Activated T-helper 17 cell treated with anti-CD3 and anti-CD28 coated beads, Interleukin-2, amount 50 U/mL, for 72 hours (primary cell): ENCODE measurements at places on chromosomes 6 and 20.
A peak's percentile ranks its signal among the peaks of the same experiment; 100 is the strongest.

DNA sequence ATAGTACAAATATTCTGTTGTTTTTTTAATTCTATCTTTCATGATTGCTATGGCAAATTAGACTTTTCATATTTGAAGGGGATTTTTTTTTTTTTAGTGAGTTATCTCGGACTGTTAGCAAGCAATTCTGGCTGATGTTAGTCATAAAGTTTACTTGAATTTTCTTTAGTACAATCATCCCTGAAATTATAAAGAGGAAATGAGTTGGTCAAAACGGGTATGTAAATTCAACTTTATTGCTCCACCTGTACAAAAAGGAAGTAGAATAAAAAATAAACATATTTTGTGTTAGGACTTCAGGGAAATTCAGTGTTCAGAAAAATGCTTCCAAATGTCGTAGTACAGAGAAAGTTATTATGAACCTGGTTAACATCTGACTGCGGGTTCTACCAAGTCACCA lies 40.3 kb downstream of the PPP1R14C start:
- H3K27me3 ChIP-seq, result peaks cover 6% of the 10 kb centered on the region
- no peaks in the 10 kb centered on the region for H3K4me1 ChIP-seq
- peak; percentile 21 for ATAC-seq

DNA sequence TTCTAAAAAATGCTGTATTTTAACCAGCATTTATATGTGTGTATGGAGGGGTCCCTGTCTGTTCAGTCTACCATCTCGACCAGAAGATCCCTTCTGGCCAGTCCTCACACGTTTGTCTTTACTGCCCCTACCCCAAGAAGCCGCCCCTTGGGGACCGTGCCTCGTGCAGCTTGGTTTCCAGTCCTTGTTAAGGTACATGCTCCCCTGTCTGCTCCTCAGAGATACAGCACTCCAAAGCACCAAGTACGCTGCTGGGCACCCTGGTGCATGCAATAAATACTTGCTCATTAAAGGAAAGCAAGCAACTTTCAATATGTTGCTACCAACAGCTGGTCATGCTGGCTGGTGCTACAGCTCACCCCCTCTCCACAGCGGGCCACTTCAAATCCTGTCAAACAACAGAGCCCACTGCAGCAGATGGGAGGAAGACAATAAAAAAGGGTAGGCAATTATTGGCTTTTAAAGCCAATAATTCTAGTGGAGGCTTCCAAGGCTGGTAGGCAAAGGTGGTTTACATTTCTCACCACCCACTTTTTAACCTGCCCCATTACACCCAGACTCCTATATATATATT lies 61.6 kb downstream of the PSMG4 start:
- H3K4me3 ChIP-seq, result no peak overlapping the region
- peaks cover 26% of the 10 kb centered on the region for H3K4me1 ChIP-seq
- H3K36me3 ChIP-seq, result no peaks in the 10 kb centered on the region
- no peak overlapping the region for H3K27ac ChIP-seq
- H3K27me3 ChIP-seq, result peaks cover 10% of the 10 kb centered on the region

DNA sequence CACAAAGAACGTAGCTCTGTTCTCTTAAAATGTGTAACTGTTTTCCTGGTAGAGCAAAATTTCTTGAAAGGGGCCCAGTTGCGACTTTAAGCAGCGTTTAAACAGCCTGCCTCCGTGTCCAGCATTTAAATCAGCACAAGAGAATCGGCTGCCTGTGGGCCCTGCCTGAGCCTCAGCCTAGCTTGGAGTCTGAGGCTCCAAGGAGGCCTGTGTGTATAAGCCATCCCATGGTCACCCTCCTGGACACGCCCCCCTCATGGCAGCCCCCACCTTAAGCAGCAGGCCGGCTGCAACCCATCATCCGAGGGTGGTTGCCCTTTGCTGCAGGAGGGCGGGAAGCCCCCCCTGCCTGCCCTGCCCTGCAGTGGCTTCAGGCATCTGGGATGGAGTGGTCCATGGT lies 18.9 kb downstream of the SDCBP2 start:
- H3K27me3 ChIP-seq, result no peaks in the 10 kb centered on the region
- H3K36me3 ChIP-seq, result no peaks in the 10 kb centered on the region
- no peak for ATAC-seq
- no peak overlapping the region for H3K4me3 ChIP-seq

DNA sequence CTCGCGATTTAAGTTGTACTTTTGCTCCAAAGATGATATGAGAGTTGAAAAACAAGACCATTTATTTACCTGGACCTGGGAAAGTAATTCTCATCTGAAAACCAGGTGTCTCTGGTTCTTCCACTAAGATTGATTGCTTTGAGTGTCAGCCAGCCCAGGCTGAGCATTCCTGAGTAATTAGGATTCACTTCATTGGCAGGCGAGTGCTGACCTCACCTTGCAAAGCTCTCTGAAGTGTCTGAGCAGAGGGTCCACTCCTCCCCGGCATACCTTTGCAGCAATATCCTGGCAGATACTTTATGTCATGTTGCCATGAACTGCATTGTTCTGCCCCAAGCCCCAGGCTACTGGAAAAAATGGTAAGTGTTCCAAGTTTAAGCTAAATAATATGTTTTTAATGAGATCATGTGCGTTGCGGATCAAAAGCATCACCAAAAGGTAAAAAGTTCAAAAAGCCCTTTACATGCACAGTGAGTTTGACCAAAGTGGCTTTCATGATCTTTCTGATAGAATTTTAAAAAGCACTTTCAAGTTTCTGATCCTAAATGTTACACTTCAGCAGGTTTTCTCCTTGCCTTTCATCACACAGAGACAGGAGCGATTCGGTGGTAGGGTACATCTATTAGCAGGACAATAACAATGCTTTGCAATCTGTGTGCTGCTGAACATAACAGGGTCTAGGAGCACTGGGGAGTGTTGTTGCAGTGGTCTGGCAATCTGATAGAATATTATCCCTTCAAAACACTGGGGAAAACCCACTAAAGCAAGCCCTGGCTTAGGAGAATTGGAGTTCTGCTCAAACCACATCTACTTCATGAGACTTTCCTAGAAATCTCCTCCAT lies 127.8 kb upstream of the EEF1E1 start:
- H3K4me1 ChIP-seq, result no peaks in the 10 kb centered on the region
- no peak overlapping the region for H3K27ac ChIP-seq
- H3K36me3 ChIP-seq, result no peaks in the 10 kb centered on the region
- ATAC-seq, result no peak

DNA sequence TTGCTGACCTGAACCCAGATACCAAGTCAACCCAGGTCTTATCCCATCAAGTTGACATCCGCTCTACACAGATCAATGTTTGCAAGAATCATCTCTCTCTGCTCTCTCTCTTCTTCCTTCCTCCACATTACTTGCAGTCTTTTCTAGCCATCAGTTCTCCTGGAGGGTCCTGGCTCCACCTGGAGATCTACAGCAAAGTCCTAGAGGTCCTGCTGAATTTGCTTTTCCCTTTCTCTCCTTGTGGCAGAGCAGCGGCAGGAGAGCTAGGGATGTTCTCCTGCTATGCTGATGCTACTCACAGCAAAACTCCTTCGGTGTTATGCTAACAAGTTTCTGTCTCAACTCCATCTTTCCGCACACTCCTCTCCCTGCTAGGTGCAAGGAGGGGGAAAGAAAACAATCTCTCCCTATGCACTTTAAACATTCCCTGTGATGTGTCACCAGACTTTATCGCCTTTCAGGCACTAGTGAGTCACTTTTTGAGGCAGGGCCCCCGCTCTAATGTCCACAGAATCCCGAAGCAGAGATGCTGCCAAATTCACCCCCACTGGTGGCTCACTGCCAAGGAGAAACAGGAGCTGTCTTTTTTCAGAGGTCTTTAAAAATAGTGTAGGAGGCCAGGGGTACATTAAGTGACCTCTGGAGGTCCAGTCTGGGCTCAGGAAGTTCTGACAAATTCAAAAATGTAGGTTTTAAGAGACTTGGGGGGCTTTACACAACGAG lies 62.6 kb downstream of the FAM50B start:
- H3K36me3 ChIP-seq, result no peaks in the 10 kb centered on the region
- peaks cover 2% of the 10 kb centered on the region for H3K27me3 ChIP-seq
- H3K4me3 ChIP-seq, result no peak overlapping the region
- no peak for ATAC-seq

DNA sequence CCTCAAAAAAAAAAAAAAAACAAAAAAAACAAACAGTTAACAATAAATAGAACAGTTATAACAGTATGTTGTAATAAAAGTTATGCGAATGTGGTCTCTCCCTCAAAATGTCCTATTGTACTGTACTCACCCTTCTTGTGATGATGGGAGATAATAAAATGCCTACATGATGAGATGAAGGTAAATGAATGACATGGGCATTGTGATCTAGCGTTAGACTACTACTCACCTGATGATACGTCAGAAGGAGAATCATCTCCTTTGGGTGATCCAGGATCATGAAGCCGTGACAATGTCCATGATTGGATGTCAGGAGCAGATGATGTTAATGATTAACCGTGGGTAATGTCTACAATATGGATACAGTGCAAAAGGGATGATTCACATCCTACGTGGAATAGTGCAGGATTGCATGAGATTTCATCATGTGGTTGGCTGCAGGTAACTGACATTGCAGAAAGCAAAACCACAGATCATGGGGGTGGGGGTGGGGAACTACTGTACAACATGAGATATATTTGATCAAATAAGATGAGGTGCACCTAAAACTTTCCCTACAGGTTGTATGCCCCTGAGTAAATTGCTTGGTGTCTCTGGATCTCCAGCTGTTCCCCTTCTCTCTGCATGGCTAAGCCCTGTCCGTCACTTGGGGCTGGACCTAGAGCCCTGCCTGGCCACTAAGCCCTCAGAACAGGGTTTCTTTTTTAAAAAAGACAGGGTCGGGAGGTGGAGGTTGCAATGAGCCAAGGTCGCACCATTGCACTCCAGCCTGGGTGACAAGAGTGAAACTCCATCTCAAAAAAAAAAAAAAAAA lies 6.2 kb upstream of the RBCK1 start:
- ATAC-seq, result peak; percentile 29
- H3K4me3 ChIP-seq, result no peak overlapping the region
- H3K36me3 ChIP-seq, result peaks cover 11% of the 10 kb centered on the region
- no peaks in the 10 kb centered on the region for H3K27me3 ChIP-seq

GRCh38 chr6:169725125-169726048 lies 1.1 kb upstream of the PHF10 start:
- H3K4me1 ChIP-seq, result peaks cover 11% of the 10 kb centered on the region
- no peaks in the 10 kb centered on the region for H3K27me3 ChIP-seq
- peak; percentile 32 for ATAC-seq
- peak overlapping the region; percentile 23 for H3K27ac ChIP-seq
- H3K4me3 ChIP-seq, result peak overlapping the region; percentile 76

GRCh38 chr6:29483186-29483585 lies 4.6 kb downstream of the MAS1L start:
- no peaks in the 10 kb centered on the region for H3K4me1 ChIP-seq
- no peaks in the 10 kb centered on the region for H3K36me3 ChIP-seq
- no peak for ATAC-seq

DNA sequence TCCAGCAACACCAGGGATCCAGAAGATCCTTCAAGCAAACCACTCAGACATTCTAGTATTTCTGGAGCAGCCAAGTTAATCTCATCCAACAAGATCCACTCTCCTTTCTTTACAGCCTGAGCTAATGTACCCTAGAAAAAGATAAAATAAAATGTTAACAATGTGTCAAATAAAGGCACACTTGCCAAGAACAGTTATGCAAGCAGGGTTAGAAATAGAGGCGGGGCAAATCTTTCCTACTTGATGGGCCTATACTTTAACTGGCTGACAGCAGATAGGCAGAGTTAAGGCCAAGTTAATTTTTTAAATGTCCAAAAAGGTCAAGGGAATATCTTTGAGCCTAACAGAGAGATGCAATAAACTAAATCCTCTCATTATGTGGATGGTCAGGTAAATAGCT lies 60.8 kb downstream of the MDN1 start:
- H3K27ac ChIP-seq, result no peak overlapping the region
- no peak overlapping the region for H3K4me3 ChIP-seq
- peaks cover 97% of the 10 kb centered on the region for H3K36me3 ChIP-seq
- no peaks in the 10 kb centered on the region for H3K27me3 ChIP-seq

DNA sequence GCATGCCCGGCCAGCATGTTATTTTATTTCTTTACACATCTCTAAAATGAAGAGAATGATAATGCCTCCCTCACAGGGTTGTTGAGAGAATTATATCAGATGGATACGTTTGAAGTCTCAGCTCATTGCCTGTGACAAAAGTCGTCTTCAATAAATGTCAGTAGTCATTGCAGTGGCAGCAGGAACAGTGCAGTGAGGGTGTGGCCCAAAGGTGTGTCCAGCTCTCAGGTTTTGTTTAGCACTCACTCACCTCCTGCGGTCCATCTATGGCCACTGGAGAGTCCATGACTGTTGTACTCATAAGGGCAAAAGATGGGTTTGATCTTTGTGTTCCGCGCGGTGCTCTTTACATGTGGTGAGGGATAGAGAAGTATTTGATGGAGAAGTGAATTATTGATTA lies 77.2 kb upstream of the TIAM2 start:
- no peak overlapping the region for H3K4me3 ChIP-seq
- H3K27me3 ChIP-seq, result no peaks in the 10 kb centered on the region

DNA sequence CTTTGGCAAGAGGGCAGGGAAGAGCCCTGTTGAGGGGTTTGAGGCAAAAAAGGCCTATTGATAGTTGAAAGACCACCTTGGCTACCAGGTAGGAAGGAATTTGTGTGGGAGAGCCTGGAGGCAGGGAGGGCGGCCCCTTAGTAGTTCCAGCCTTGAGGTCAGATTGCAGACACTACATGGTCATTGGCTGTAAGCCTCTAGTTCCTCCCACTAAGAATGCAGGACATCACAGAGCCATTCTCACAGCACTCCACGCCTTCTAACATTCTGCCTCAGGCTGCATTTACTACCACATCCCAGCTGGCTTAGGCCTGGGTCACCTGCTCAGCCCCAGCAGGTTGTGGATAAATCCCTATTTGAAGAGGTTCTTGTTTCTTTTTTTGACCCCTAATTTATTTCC lies 91.0 kb upstream of the SNX9 start:
- no peak overlapping the region for H3K27ac ChIP-seq
- H3K36me3 ChIP-seq, result no peaks in the 10 kb centered on the region
- ATAC-seq, result no peak

GRCh38 chr20:8858181-8858787 lies 210.6 kb upstream of the PLCB4 start:
- no peak overlapping the region for H3K27ac ChIP-seq
- H3K27me3 ChIP-seq, result no peaks in the 10 kb centered on the region
- no peaks in the 10 kb centered on the region for H3K36me3 ChIP-seq
- no peak for ATAC-seq

GRCh38 chr6:44734886-44735629 lies 347.6 kb downstream of the CDC5L start:
- peak overlapping the region; percentile 65 for H3K4me3 ChIP-seq
- peak; percentile 6 for ATAC-seq
- H3K27me3 ChIP-seq, result no peaks in the 10 kb centered on the region
- H3K36me3 ChIP-seq, result no peaks in the 10 kb centered on the region
- H3K27ac ChIP-seq, result peak overlapping the region; percentile 78
